ENCODE measurements at places on chromosomes 2 and 18.

DNA sequence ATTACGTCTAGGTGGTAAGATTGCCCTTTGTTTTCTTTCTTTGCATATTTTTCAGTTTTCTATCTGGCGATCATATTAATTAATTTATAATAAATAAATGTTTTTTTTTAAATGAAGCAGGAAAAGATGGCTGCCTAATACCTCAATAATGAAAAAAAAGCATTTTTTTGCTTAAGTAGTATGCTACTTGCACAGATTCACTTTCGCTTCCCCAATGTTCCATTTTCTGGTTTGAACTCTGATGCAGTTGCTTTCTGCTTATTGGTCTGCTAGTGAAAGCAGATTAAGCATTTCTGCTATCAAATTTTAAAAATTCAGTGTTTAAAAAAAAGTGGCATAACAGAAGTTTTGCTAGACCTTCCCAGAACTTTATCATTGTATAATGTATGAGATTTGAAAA lies 11.9 kb upstream of the TMEM182 start:
- no peak for DNase-seq

DNA sequence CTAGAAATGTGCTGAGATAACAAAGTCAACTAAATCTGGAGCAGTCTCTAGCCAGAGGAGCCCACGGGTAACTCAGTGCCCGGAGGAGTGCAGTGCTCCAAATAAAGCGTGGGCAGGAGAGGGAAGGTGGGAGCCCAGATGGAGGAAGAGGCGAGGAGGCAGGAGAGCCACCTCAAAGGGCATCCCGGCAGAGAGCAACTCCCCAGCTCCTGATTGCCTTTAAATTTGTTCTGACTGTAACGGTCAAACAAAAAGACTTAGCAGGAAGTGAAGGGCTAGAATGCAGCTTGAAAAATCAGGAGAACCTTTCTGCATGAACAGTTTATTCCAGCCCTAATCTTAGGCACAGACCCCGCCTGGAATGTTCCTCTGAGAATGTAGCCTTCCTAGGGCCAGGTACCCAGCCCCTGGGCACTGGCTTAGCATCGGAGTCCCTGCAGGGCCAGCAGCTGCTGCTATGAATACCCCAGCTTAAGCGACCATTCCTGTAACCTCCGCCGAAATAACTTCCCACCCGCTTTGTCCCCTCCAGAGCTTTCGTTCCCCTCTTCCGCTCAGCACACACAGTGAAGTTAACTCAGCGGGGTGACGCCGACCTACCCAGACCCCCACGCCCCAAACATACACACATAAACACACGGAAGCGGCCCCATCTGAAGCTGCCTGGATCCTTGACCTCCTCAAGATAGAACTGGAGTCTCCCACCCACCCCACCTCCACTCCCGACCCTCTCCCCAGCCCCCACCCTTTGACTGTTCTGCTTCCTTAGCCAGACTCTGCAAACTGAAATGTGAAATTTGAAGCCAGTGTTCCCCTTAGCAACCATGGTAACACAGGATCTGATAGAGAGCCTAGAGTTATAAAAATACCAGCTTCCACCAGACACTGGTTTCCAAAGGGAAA lies 123.2 kb downstream of the SMAD7 start:
- DNase-seq: peak; percentile 0

DNA sequence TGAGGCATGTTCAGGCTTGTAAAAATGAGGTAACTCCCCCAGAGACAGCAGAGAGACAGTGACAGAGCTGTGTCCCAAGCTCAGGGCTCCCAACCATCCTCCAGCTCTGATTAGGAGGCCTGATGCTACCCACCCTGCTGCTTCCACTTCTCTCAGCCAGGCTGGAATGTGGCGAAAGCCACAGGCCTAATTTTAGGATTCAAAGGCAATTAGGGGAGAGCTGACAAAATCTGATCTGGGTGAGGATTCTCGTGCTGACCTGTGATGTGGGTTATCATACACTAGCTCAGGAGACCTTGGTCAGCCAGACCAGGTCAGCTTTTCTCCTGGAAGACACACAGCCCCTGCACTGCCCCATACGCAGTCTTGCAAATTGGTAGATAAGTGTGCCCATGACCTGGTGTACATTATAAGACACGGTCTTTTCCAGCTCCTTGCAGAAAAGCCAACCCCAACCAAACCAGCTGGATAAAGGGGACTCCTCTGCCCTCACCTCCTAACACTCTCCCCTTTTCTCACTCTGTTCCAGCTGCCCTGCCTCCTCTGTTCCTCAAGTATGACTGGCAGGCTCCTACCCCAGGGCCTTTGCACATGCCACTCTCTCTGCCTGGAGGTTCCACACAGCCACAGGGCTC lies 225.9 kb downstream of the MGAT5 start:
- DNase-seq: no peak

DNA sequence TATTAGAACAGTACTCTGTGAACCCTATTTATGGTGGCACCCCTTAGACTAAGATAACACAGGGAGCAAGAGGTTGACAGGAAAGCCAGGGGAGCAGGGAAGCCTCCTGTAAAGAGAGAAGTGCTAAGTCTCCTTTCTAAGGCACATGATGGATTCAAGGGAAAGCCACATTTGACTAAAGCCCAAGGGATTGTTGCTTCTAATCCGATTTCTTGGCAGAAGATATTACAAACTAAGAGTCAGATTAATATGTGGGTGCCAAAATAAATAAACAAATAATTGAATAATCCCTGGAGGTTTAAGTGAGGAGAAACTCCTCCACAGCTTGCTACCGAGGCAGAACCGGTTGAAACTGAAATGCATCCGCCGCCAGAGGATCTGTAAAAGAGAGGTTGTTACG lies 333.2 kb downstream of the SOX11 start:
- DNase-seq: no peak

- DNase-seq: no peak
Measured at GRCh38 chr2:189165656-189166380, 13.7 kb downstream of the COL5A2 start.

DNA sequence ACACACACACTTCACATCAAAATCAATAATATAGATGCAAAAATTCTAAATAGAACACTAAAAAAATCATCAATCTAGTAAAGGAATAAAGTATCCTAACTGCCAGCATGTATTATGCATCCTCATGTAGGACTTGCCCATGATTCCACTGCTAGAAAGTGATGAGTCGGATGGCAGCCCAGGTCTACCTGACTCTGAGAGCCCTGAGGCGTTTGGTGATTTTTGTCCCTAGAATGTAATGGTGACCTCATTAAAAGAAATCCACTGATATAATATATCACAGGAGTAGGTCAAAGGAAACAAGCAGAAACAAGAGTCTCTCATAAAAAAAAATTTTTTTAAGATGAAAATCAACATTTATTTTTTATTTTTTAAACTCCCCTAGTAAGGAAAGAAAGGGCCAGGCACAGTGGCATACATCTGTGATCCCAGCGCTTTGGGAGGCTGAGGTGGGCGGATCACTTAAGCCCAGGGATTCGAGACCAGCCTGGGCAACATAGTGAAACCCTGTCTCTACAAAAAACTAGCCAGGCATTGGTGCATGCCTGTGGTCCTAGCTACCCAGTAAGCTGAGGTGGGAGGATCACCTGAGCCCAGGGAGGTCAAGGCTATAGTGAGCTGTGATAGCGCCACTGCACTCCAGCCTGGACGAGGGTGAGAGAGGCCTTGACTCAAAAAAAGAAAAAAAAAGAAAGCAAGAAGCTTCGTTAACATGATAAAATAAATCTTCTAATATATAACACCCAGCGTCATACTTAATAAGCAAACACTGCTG lies 24.4 kb upstream of the ACTG2 start:
- no peak for DNase-seq

GRCh38 chr18:23038712-23039111 lies 96.6 kb upstream of the CABLES1 start:
- DNase-seq: no peak

DNA sequence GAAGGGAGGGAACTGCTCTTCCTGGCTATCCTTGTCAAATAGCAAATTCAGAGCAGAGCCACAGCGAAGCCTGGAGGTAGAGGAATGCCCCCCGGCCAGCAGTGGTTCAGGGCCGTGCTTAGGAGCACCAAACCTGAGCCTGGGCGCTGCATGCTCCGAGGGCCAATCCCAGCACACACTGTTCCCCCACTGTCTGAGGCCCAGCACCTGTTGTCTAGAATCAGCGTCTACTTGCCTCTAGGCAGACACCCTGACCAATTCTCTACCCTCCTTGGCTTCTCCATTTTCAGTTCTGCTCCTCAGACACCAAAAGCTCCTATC lies 177.6 kb upstream of the PKDCC start:
- no peak for DNase-seq

- DNase-seq: no peak
Measured at GRCh38 chr18:75323821-75324585, 103.5 kb downstream of the SMIM21 start.

- DNase-seq: no peak
Measured at GRCh38 chr2:173347305-173348168, 7.1 kb upstream of the CDCA7 start.

GRCh38 chr2:17918789-17919188 lies 40.3 kb downstream of the KCNS3 start:
- no peak for DNase-seq

- DNase-seq: no peak
Measured at GRCh38 chr2:165568361-165568760, 98.9 kb downstream of the CSRNP3 start.

DNA sequence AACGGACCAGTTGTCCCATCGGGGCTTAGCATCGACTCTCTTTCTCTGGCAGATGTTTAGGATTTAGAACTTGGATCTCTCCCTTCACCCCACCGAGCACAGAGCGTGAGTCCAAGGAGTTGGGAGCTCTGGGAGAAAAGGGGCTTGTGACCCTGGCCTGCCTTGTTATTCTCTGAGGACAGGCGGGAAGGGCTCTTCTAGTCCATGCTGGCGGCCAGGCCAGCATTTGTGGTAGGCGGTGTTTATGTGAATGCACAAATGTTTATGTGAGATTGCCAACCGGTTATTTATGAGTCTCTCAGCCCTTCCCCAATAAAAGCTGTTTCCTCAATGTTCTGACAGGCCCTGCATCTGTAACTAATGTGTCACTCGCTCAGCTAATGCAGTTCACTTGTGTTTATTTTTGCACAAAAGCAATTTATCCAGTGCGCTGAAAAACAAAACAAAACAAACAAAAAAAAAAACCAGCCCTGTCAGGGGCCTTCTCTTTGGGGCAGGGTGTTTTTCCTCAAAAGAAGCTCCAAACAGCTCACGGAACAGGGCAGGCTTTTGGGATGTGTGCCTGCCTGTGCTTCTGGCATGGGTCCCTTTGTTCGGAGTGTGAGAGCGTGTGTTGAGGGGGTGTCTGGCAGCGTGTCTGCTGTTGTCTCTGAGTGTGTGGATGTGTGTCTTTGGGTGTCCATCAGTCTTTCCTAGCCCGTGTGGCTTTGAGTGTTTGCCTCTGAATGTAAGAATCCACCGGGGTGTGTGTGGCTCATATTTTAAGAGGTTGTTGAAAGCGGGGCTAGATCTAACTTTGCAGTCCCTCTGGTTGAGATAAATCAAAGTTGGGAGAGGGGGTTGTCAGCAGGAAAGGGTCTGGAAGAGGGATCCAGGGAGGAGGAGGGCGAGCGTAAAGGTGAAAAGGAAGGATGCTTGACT lies 52.8 kb upstream of the HAAO start:
- DNase-seq: no peak

DNA sequence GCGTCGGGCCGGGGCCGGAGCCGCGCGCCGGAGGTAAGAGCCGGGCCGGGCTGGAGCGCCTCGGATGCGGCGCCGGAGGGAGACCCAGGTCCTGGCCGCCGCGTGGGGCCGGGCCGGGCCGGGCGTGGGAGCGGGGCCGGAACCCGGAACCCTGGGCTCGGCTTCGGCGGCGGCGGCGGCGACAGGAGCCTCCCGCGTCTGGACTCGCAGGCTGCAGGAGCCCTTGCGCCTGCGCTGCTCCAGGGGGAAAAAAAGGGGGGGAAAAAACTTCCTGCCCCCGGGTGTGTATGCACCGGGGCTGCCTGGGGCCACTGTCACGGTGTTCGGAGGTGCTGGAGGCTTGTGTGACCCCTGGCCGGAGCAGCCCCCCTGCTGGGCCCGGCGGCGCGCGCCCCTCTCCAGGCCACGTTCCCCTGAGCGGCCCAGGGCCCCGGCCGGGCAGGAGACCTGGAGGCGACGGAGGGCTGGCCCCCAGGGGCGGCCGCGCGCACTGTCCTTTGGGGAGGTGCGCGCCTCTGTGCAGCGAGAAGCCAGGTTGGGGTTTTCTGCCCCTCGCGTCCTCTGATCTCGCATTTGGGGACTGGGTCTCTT lies 864 bp downstream of the KLHL29 start:
- DNase-seq: peak; percentile 26

- no peak for DNase-seq
Measured at GRCh38 chr2:4628998-4629501, 925.7 kb downstream of the DCDC2C start.

DNA sequence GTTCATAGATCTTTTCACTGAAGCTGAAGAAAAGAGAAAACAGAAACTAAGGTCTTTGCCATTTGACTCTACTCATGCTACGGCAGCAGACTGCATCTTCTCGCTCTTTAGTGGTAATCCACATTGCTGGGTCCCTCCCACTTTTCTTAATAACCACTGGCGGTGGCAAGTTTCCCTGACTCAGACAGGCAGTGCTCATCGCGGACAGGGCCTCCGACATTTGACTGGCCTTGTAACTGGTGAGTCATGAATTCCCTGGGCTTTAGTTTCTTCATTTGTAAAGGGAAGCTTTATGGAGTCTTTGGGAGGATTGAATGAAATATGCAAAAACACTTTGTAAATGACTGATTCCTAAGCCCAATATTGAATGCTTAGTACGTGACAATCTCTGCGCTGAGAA lies 238.2 kb upstream of the RBBP8 start:
- no peak for DNase-seq

- no peak for DNase-seq
Measured at GRCh38 chr2:147173189-147173581, 671.6 kb upstream of the ACVR2A start.

DNA sequence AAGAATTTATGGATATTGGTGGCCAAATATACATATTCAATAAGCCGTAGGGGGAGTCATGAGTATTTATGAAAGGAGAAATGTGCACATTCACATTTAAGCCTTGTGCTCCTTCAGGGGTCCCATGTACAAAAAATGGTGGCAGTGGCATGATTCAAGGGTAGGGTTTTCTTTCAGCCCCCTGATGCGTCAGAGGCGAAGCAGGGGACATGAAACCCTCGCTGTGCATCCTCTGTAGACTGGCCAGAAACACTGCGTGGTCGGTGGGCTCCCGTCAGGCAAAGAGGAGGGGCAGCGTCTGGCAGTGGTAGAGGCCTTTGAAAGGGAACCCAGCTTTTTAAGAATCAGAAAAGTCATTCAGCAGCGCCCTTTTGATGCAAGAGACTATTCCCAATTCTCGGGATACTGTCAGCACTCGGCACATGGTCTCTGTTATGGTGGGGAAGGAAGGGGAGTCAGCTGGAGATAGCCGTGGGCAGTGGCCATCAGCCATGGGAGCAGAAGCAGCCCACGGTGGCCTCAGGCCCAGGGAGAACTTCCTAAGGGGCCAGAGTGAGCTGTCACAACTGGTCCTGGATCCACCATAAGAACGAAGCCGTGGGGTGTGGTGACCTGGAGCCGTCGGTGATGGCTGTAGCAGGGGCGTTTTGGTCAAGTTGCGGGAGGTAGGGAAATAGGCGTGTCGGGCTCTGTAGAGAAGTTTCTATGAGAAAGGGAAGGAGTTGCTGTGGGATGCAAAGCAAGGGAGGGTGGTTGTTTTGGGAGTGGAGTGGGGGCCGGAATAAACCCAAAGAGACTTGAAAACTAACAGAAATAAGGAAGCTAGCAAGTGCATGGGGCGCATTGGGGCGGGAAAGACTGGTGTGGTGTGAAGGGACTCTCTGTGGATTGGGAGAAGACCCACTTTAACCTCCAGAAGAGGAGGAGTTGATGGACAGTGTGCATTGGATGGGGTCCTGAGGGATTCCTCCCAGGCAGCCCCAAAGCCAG lies 95.6 kb downstream of the SH3BP4 start:
- DNase-seq: no peak

GRCh38 chr2:27441958-27442919 lies at the start of gene KRTCAP3:
Gene KRTCAP3, plus strand, starts transcription at chr2:27442381. Its CDS starts 32 bp downstream, at chr2:27442413.
- peak; percentile 34 for DNase-seq

All from activated CD4-positive, alpha-beta T cell treated with anti-CD3 and anti-CD28 coated beads, Interleukin-2, amount 50 U/mL, for 48 hours (primary cell).